ENCODE measurements at places on chromosomes 6 and 20.
A peak's percentile ranks its signal among the peaks of the same experiment; 100 is the strongest.

GRCh38 chr20:19973961-19974629 lies 43.1 kb upstream of the NAA20 start:
- H3K27ac ChIP-seq = no peak overlapping the region
- H3K4me1 ChIP-seq = peaks cover 3% of the 10 kb centered on the region
- DNase-seq = no peak
- H3K4me3 ChIP-seq = no peak overlapping the region
- no peaks in the 10 kb centered on the region for H3K36me3 ChIP-seq
- H3K27me3 ChIP-seq = no peaks in the 10 kb centered on the region

DNA sequence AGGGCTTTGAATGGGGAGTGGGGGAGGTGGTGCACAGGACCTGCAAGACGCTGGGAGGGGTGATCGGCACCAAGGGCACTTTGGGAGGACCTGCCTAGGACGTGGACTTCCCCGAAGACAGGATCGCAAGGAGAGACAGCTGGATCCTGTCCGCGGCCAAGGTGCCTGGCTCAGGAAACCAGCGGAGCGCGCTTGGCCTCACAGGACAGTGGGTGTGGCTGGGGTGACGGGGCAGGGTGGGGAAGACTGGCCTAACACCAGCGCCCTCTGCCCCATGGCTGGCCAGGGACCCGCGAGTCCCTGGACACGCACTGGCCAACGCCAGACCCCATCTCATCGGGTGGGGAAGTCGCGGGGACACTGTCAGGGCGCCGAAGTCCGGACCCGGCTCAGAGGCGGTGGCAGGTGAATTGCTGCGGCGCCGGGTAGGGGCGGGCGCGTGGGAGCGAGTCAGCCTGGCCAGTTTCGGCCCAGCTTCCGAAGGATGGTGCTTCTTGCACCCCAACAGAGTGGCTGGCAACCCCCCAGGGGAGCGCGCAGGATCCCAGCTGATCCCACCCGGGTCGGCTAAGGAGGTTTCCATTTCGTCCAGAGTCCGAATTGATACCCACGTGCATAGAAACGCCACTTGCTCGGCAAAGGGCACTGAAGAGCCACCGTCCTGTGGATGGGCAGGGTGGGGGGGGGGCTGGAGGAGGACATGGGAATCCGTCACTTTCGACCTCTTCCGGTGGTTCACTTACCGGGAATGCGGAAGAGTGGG lies 785 bp upstream of the THBD start:
- peak overlapping the region; percentile 54 for H3K4me3 ChIP-seq
- peaks cover 24% of the 10 kb centered on the region for H3K27me3 ChIP-seq
- no peaks in the 10 kb centered on the region for H3K36me3 ChIP-seq
- H3K4me1 ChIP-seq = peaks cover 4% of the 10 kb centered on the region
- DNase-seq = no peak

GRCh38 chr20:17874271-17875105 lies 94.1 kb downstream of the SNX5 start:
- H3K4me1 ChIP-seq = peaks cover 9% of the 10 kb centered on the region
- H3K4me3 ChIP-seq = no peak overlapping the region
- DNase-seq = no peak
- H3K36me3 ChIP-seq = no peaks in the 10 kb centered on the region
- no peak overlapping the region for H3K27ac ChIP-seq

- peak overlapping the region; percentile 10 for H3K4me3 ChIP-seq
- peaks cover 7% of the 10 kb centered on the region for H3K4me1 ChIP-seq
- no peak for DNase-seq
- H3K27ac ChIP-seq = no peak overlapping the region
- H3K27me3 ChIP-seq = no peaks in the 10 kb centered on the region
Observed at GRCh38 chr6:159691963-159692287, 1.1 kb downstream of the SOD2 start.

DNA sequence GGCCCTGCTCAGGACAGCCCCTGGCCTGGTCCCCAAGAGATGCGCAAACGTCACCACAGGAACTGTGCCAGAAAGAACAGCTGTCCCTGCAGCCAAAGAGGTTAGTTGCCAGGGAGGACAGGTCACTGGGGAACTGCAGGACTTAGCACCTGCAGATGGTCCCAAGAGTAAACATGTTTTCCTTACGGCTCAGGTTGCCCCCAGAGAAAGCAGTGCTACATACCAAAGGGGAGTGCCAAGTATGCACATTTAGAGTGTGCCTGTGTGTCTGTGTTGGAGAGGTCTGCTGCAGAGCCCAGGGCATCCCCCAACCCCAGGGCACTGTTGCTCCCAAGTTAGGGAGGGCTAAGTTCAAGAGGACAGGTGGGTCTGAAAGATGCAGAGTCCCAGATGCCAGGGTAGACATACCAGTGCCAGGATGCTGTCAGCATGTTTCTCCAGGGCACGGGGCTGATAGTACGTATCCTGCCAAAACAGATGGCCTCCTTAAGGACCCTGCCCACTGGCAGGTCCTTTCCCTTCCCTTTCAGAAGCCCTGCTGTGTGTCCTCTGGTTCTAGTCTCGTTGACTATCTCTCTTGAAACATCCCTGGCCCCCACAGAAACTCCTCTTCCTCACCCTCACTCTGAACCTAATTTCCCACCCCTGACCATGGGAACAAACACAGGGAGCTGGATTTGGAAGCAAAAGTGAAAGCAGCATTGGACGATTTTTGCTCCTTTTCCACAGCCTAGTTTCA lies 1.3 kb downstream of the ABHD16A start:
- H3K27ac ChIP-seq = no peak overlapping the region
- no peaks in the 10 kb centered on the region for H3K27me3 ChIP-seq

- DNase-seq = no peak
- H3K27me3 ChIP-seq = no peaks in the 10 kb centered on the region
- no peak overlapping the region for H3K4me3 ChIP-seq
Observed at GRCh38 chr6:167797011-167797471, 29.7 kb upstream of the AFDN start.

- no peak overlapping the region for H3K27ac ChIP-seq
- H3K36me3 ChIP-seq = no peaks in the 10 kb centered on the region
- peak; percentile 72 for DNase-seq
- H3K4me1 ChIP-seq = peaks cover 3% of the 10 kb centered on the region
- no peak overlapping the region for H3K4me3 ChIP-seq
Observed at GRCh38 chr20:51318058-51318949, 224.2 kb downstream of the NFATC2 start.

DNA sequence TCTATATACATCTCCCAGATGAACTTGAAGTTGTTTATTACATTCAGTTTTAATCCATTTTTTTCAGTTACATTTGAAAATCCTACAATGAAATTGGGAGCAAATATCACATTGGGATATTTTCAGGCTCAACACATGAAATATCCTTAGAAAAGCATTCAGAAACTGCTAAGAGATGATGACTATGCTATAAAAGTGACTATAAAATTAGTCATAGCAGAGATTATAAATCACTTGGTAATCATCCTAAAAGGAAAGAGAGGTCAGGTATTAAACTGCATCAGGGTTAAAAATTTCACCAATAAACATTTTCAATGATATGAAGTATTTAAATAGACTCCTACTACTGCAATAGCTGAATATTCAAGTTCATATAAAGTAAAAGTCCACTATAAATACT lies 987.7 kb downstream of the GRIK2 start:
- no peak for DNase-seq
- no peaks in the 10 kb centered on the region for H3K4me1 ChIP-seq
- H3K27me3 ChIP-seq = no peaks in the 10 kb centered on the region
- no peaks in the 10 kb centered on the region for H3K36me3 ChIP-seq

GRCh38 chr6:137040393-137040792 lies 4.4 kb downstream of the IL20RA start:
- no peak for DNase-seq
- H3K4me3 ChIP-seq = no peak overlapping the region
- H3K27ac ChIP-seq = no peak overlapping the region
- H3K4me1 ChIP-seq = no peaks in the 10 kb centered on the region
- H3K36me3 ChIP-seq = no peaks in the 10 kb centered on the region

GRCh38 chr6:157892363-157892877 lies 69.4 kb downstream of the SNX9 start:
- H3K36me3 ChIP-seq = 0 out of 2 replicates have a peak, but pooled peaks cover 4% of the 10 kb centered on the region
- H3K4me1 ChIP-seq = no peaks in the 10 kb centered on the region
- H3K4me3 ChIP-seq = no peak overlapping the region
- no peaks in the 10 kb centered on the region for H3K27me3 ChIP-seq
- no peak overlapping the region for H3K27ac ChIP-seq
- DNase-seq = no peak

- no peak overlapping the region for H3K27ac ChIP-seq
- H3K4me1 ChIP-seq = no peaks in the 10 kb centered on the region
Observed at GRCh38 chr6:34084591-34085290, 61.1 kb downstream of the GRM4 start.

DNA sequence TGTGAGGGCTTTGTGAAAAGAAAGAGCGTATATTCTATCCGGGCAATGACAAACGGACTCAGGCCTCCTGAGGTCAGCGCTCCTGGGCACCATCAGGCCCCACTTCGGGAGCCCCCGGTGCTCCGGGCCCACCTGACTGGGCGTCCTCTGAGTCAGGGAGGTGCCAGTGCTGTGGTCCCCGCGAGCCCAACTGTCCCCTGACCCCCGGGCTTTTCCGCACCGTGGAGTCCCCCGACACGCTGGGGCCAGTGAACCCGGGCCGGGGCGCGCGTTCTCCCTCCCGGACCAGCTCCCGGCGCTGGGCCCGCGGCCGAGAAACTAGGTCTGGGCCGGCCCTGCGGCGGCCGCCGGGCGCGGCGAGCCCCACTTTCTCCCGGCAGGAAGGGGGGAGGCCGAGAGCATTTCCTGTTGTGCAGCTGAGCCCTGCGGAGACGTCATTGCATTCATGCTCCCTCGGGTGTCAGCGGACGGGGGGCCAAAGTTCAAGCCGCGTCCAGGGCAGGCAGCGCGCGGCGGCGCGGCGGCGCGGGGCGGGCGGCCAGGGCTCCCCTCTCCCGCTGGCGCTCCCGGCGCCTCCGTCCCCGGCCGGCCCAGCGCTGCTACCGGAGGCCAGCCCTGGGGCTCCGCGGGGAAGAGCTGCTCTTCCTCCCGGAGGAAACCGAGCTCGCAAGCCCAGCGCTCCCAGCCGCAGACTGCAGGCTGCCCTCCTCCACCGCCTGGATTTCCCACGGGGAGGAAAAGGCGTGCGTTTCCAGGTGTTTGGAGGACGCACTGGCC lies 18.3 kb downstream of the HIVEP2 start:
- no peaks in the 10 kb centered on the region for H3K36me3 ChIP-seq
- H3K4me1 ChIP-seq = no peaks in the 10 kb centered on the region
- no peak overlapping the region for H3K27ac ChIP-seq
- H3K4me3 ChIP-seq = peak overlapping the region; percentile 58
- H3K27me3 ChIP-seq = no peaks in the 10 kb centered on the region
- DNase-seq = no peak

DNA sequence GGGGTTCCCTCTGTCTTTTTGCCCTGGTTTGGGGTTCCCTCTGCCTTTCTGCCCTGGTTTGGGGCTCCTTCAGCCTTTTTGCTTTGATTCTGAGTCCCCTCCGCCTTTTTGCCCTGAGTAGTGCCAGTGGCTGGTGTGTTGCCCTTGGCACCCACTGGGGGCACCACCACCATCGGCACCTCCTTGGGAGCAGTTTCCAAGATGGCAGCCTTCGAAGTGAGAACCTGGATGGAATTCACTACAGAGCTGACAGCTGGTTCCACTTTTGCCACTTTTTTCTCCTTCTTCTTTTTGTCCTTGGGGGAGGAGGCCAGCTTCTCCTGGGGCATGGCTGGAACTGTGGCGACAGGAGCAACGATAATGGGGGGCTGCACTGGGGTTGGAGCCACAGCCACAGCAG lies 22.2 kb downstream of the RRBP1 start:
- H3K4me3 ChIP-seq = no peak overlapping the region
- peaks cover 12% of the 10 kb centered on the region for H3K36me3 ChIP-seq
- H3K27me3 ChIP-seq = no peaks in the 10 kb centered on the region
- H3K27ac ChIP-seq = no peak overlapping the region

- H3K27me3 ChIP-seq = no peaks in the 10 kb centered on the region
- no peak for DNase-seq
- H3K4me3 ChIP-seq = no peak overlapping the region
Observed at GRCh38 chr6:73968221-73968757, 272.3 kb downstream of the CD109 start.

GRCh38 chr20:62136283-62137091 lies 6.7 kb downstream of the PSMA7 start:
- H3K27me3 ChIP-seq = no peaks in the 10 kb centered on the region
- DNase-seq = no peak
- peaks cover 62% of the 10 kb centered on the region for H3K36me3 ChIP-seq
- no peaks in the 10 kb centered on the region for H3K4me1 ChIP-seq
- no peak overlapping the region for H3K4me3 ChIP-seq

GRCh38 chr20:50850721-50851286 lies 55.9 kb downstream of the BCAS4 start:
- no peak overlapping the region for H3K27ac ChIP-seq
- DNase-seq = no peak
- H3K36me3 ChIP-seq = no peaks in the 10 kb centered on the region

DNA sequence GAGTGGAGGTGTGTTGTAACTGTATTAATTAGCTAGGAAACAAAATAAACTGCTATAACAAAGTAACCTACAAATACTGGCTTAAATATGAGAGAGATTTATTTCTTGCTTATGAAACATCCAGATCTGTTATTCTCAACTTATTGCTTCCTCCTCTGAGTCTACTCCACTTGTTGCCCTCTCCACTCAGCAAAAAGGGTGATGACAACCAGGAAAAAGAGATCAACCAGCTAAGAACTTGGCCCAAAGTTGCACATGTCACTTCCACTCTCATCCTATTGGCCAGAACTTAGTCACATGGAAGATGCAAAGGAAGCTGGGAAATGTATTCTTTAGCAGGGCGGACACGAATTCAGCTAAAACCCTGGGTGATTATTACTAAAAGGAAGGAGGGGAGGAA lies 5.2 kb upstream of the TP53RK start:
- H3K4me1 ChIP-seq = no peaks in the 10 kb centered on the region
- no peak for DNase-seq
- H3K36me3 ChIP-seq = no peaks in the 10 kb centered on the region
- H3K27me3 ChIP-seq = no peaks in the 10 kb centered on the region

DNA sequence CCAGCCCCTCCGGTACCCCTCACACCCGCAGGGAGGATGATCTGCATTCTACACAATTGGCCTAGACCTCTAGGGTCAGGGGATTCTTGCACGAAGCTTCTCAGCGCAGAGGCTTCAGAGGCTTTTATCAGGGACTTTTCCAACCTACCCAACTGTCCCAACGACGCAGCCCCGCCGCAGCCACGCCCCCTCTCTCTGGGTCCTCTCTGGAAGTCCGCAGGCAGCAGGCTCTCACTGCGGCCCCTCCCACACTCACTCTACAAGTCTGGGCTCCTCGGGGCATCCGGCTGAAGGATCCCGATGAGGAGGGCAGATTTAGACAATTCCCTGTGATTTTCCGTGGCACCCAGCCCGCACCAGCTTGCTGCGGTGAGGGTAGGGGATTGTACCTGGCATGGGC lies 227.7 kb upstream of the RNF24 start:
- no peak overlapping the region for H3K27ac ChIP-seq
- H3K27me3 ChIP-seq = peaks cover 4% of the 10 kb centered on the region
- DNase-seq = no peak
- peaks cover 4% of the 10 kb centered on the region for H3K4me1 ChIP-seq

DNA sequence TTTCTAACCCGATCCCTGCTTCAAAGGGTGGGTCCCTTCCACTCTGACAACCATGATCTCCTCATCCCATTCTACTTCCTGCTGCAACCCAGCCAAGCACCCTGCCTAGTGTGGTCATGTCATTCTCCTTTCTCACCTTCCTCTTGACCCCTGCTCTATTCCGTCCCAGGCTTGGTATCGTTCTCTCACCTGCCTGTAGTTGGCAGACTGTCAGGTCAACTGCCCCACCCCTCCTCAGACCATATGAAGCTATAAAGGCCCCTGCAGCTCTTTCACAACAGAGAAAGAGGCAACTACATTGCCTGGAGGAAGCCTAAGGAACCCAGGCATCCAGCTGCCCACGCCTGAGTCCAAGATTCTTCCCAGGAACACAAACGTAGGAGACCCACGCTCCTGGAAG lies at the start of gene MUC21:
MUC21 (plus strand) TSS at position 280 of the 400 bp plus-strand sequence. CDS start 241 bp downstream, outside the sequence.
- no peaks in the 10 kb centered on the region for H3K4me1 ChIP-seq

Data from iPS DF 6.9 (cell line).